PC-3 (cell line): ENCODE measurements at places on chromosomes 7 and 10. TPM values are rescaled to one million over a fixed set of nuclear protein-coding genes. Genes with fewer than 3 reads are reported as not detected.

GRCh38 chr10:9342885-9343570 is 1288.5 kb downstream of the GATA3 start:
- peak; percentile 11 for DNase-seq

CDK14 gene
- total RNA-seq: 6.6 and 8.2 TPM in 2 replicates

SVIL gene
- total RNA-seq: 19.2 and 27.2 TPM in 2 replicates

- DNase-seq: no peak
These were observed 97.5 kb downstream of the FAM53B start for GRCh38 chr10:124646483-124647352.

GRCh38 chr10:69456880-69457693 is 5.8 kb downstream of the TSPAN15 start:
- peak; percentile 82 for DNase-seq

- no peak for DNase-seq
These were observed 181.1 kb downstream of the NRP1 start for GRCh38 chr10:33153251-33153967.

DNA sequence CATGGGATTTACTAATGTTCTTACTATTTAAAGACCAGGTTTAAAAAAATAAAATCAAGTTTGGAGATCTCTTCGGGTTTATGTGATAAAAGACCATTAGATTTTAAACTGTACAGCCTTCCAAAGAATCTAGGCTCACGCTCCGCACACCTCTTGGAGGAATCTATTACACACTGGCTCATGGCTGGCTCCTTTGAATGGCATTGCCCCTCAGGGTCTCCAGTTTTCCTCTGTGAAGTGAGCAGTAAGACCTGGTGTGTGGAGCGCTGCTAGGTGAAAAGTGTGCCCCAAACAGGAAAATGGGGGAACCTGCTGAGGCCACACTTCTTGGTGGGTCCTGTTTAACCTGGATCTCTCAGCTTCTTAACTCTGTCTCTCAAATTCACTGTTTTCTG is 142.3 kb downstream of the KAT6B start:
- DNase-seq: no peak

ZNF853 gene
- 1.0 and 1.6 TPM in 2 replicates for total RNA-seq

GRCh38 chr7:111370002-111370401 is 192.3 kb downstream of the IMMP2L start:
- DNase-seq: peak; percentile 7

DNA sequence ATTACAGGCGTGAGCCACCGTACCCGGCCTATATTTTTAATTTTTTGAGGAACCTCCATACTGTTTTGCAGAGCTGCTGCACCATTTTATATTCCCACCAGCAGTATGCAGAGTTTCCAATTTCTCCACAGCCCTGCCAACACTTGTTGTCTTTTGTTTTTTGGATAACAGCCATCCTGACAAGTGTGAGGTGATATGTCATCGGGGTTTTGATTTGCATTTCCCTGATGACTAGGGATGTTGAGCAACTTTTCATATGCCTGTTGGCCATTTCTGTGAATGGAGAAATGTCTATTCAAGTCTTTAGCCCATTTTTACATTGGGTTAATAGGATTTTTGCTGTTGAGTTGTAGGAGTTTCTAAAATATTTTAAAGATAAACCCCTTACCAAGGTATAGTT is 22.2 kb downstream of the ENTPD7 start:
- DNase-seq: peak; percentile 39

DNA sequence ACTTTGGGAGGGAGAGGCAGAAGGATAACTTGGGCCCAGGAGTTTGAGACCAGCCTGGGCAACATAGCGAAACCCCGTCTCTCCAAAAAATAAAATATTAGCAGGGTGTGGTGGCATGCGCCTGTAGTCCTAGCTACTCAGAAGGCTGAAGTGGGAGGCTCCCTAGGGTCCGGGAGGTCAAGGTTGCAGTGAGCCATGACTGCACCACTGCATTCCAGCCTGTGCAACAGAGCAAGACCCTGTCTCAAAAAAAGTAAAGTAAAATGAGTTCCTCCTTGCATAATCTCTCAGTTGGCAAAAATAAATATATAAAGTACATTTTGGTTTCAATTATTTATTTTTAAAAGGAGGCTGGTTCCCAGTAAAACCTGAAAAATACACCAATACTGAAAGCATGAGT is 11.8 kb downstream of the NANOS1 start:
- DNase-seq: no peak

DNA sequence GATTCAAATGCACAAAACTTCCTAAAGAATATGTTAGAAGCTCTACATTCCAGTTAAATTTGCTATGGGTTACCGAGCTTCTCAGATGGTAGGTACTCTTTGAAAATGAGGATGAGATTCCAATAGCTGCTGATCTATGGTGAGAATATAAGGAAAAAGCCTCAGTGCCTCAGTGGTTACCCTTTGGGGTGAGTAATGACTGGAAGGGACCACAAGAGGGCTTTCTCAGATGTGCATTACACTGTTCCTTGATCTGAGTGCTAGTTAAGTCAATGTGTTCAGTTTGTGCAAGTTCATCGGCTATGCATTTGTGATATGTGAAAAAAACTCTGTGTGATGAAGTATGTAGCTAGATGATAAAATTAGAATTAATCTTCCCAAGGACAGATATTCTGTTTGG is 3.5 kb downstream of the NRCAM start:
- DNase-seq: peak; percentile 28

DNA sequence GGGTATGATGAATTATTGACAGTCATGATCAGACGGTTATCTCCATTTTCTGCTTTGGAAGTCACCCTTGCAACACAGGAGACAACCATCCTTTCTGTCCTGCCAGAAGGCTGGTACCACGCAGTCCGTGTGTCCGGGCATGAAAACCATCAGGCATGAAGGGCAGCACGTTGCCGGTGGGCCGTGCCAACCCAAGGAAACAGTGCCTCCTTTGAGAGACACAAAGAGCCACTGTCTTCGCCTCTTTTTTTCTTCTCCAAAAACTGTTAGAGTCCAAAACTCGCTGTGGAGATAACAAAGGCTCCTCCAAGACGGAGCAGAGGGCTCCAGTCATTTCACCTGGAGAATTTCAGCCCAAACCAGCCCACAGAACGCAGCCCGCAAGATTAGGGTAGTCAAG is 60.4 kb upstream of the ARHGAP21 start:
- DNase-seq: no peak

DNA sequence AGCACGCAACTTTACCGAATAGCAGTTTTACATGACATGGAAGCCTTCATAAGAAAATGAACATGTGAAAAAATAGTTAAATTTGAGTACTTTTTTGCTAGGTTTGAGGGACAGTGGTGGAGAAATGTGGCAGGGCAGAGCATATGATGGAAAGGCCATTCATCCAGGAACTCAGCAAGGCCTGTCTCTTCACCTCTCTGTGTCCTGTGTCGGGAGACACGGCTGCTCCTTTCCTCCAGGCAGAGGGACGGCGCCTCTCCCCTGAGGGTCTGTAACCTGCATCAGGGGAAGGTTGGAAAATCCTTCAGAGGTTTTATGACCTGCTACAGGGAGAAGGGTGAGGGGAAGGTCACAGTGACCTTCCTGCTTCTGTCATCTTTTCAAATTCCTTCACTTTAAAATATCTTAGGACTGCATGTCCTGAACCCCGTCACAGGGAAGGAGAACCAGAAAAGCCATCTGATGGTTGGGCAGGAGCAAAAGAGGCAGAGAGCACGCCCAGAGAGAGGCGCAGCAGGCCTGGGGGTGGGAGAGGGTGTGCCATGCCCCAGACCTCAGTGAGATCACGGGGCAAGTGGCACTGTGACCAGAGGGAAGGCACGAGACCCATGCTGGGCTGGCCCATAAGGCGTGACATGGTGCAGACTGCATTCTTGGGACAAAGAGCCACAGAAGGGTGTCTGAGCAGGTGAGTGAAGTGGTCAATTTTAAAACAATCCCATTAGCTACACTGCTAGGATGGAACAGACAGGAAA is 44.0 kb downstream of the GSDME start:
- no peak for DNase-seq

DNA sequence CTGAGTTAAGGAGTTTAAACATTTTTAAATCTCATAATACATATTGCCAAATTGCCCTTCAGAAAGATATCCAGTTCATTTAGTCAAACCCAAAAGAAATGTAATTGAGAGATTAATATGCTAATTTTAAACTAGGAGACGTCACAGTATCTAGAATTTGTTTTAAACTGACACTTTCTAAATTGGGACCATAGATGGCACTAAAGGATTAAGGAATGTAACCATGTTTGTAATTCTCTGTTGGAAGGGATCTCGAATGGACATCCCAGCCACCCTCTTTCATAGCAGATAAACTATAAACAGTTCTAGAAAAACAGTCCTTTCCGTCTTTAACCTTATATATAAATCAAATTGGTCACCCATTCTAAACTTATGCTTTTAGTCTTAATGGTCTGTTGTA is 30.0 kb upstream of the SAMD9L start:
- DNase-seq: peak; percentile 50

DNA sequence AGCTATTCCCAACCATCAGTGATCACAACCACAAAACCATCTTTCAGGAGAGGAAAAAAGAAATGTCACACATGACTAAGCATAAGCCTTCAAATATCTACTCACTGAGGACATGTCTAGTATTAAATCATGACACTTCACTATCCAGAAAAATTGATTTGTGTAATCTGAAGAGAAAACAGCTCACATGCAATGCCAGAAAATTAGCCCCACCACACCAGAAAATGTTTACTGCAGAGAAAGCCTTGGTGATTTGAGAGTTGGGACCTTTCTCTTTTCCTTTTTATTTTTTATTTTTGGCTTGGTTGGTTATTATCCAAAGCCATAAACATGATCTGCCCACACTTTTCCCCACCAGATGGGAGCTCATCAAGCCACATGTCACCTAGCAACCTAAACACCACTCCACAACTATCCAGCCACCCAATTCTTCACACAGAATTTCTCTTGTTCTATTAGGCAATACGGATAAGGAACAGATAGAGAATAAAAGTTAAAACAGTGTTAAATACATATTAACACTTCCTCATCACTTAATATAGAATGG is 3.1 kb downstream of the PARD3 start:
- no peak for DNase-seq
